Hepatocyte (in vitro differentiated cells): ENCODE measurements at places on chromosomes 7 and 10. TPM values are rescaled to one million over a fixed set of nuclear protein-coding genes. Genes with fewer than 3 reads are reported as not detected.

GRCh38 chr7:66640802-66641525, 12.3 kb downstream of the KCTD7 start:
- no peak overlapping the region for H3K4me3 ChIP-seq
- peaks cover 21% of the 10 kb centered on the region for H3K4me1 ChIP-seq
- H3K36me3 ChIP-seq = no peaks in the 10 kb centered on the region
- no peaks in the 10 kb centered on the region for H3K27me3 ChIP-seq
- H3K27ac ChIP-seq = peak overlapping the region; percentile 71
- peak; percentile 55 for DNase-seq

DNA sequence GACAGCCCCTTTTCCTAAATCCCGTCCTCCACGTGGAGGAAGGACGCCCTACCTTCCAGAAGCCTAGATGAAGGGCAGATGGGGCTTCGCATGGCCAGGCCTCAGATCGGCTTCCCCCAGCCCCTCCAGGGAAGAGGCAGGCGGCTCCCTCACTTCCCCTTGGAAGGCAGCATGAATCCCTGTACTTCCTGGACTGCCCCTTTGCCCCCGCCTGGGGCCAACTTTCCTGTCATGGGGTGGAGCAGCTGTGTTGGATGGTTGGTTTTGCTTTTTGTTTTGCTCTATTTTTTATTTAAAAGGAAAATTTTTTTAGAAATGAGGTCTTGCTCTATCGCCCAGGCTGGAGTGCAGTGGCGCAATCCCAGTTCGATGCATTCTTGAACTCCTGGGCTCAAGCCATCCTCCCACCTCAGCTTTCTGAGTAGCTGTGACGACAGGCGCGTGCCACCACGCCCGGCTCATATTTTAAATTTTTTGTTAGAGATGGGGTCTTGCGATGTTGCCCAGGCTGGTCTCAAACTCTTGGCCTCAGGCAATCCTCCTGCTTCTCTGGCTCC, 27.2 kb downstream of the GTF2IRD1 start:
- DNase-seq = peak; percentile 56
- H3K4me3 ChIP-seq = no peak overlapping the region
- no peaks in the 10 kb centered on the region for H3K27me3 ChIP-seq
- no peaks in the 10 kb centered on the region for H3K36me3 ChIP-seq

GRCh38 chr10:13883636-13884444, 297.1 kb downstream of the PRPF18 start:
- H3K36me3 ChIP-seq = no peaks in the 10 kb centered on the region
- no peak overlapping the region for H3K27ac ChIP-seq
- DNase-seq = no peak
- H3K4me1 ChIP-seq = no peaks in the 10 kb centered on the region

PTER gene
- total RNA-seq = 14.6 and 21.6 TPM in 2 replicates

- H3K36me3 ChIP-seq = no peaks in the 10 kb centered on the region
- no peak overlapping the region for H3K27ac ChIP-seq
- no peak for DNase-seq
- no peak overlapping the region for H3K4me3 ChIP-seq
Measured at GRCh38 chr7:15239801-15240200, 322.0 kb downstream of the AGMO start.

DNA sequence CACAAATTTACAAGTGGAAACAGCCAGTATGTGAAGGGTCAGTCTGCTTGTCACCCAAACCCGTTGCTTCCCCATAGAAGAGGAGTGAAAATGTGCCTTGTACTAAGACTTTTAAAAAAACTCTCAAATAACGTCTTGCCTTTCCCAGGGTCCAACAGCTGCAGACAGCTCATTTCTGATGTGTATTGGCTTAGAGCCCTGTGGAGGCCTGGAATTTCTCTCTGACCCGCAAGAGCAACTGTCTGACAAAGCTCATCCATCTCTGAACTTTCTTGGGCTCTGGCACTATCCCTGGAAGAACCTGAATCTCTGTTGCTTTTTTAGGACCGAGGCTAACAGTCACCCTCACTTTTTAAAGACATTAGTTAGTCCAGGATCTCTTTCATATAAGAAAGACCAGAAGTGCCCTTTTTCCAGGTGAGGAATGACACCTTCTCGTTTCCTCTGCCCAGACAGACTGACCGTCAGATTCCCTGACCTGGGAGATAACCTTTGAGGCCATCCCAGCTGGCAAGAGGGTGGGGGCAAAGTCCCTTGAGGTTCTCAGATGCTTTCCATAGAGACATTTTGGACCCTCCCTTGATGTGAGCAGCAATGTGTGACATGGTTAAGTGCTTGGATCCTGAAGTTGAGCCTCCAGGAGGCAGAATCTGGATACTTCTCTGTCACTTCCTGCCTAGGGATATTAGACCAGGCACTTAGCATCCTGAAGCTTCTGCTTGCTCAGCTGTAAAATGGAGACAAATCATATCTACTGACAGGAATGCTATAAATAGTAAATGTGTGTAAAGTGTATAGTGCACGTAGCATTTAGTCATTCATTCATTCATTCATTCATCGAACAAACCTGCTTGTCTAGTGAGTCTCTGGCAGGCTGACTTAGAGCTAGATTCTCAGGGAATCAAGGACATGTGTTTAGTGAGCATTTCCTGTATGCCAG, 4.5 kb upstream of the NODAL start:
- H3K4me3 ChIP-seq = no peak overlapping the region
- H3K27ac ChIP-seq = no peak overlapping the region
- H3K4me1 ChIP-seq = peaks cover 22% of the 10 kb centered on the region
- H3K36me3 ChIP-seq = no peaks in the 10 kb centered on the region
- DNase-seq = no peak

ACTL6B gene
- not detected in 2 replicates for total RNA-seq
